Hypothalamus (tissue), 51 donors: ENCODE measurements at places on chromosomes 4 and X.

DNA sequence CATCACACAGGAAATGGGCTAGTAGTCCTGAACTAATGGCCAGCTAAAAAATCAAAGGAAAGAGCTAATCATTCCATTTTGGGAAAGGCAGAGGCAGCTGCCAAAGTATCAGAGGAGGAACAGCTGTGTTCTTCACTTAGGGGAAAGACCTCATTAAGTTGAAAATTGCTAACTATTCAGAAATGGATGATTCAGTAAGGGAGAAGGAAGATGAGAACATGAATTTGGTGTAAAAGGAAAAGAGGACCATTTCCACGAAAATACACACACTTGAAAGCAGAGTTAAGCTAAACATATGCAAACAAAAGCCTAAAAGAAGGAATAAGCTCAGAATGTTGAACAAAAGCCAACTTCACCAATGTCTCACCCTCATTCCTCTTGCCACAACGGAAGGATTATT is 90.4 kb downstream of the PCDH19 start:
- no peak for DNase-seq

- DNase-seq = no peak
These were observed 579 bp downstream of the ABCD1 start for GRCh38 chrX:153725039-153725831.

DNA sequence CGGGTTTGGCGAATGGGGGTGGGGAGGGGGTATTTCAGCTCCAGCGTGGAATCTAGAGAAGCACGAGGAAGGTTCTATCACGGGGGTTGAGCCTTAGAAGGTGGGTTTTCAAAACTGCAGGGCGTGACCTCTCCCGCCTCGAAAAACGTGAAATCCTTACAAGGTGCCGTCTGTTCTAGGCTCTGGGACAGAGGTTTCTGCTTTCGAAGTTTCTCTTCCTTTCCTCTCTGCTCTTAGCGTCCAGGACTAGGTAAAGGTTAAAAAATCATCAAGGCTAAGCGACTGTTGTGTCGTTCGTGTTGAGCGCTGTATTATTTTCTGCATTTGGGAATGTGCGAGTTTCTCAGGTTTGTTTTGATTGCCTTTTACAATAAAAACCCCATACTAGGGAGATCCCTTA is 1.1 kb downstream of the FHL1 start:
- no peak for DNase-seq

GRCh38 chr4:12846368-12846767 is 637.8 kb downstream of the RAB28 start:
- no peak for DNase-seq

- DNase-seq = no peak
These were observed 7.8 kb upstream of the FAM149A start for GRCh38 chr4:186096681-186097165.
